ENCODE measurements at places on chromosomes 16 and 17.

DNA sequence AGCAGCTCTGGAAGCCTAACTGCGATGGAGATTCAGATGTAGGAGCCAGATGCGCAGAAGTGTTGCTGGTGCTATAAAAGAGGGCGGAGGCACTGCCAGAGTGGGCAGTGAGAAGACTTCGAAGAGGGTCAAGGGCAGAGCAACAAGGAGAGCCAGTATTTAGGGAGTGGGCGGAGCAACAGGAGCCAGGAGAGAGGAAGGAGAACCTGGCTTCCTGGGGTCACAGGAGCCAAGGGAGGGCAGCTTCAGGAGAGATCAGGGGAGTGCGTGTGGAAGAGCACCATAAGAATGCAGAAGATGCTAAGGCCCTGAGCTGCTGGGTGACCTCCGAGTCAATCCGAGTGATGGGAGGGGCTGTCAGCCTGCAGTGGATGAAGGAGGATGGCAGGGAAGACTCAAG, 14.4 kb upstream of the MRPS23 start:
- no peak for DNase-seq

DNA sequence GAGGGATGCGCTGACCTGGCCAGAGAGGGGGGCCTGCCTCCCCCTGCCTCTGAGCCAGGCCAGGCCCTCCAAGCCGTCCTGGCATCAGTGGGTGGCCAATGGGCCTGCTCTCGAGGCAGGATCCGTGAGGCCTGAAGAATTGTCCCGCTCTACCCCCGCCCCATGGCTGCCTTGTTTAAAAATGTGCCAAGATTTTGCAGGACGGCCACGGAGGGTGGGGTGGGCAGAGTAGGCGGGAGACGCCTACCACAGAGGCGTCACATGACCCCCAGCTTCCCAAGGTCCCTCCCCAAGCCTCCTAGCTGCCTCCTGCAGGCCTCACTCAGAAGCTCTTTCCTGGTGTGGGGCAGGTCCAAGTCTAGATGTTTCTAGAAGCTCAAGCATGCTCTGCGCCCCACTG, 69.5 kb downstream of the ENGASE start:
- no peak for DNase-seq

DNA sequence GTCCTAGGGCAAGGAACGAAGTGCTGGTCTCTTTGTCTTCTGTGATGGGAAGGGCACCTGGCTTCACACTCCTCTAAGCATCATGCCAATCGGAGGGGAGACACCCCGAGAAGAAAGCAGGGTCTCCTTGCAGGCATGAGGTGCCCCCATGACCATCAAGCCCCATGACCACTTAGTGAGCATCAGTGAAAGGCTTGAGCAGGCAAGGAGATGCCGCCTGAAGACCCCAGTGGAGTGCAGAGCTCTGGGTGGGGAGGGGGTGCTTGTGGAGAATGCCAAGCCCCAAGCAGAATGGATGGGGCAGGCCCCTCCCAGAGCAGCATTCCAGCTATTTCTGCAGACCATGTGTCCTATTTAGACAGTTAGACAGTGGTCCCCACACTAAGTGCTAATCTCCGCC, 232.7 kb upstream of the TNRC6C start:
- DNase-seq, result no peak

GRCh38 chr17:63772801-63773271, 561 bp downstream of the CCDC47 start:
- DNase-seq, result no peak

- no peak for DNase-seq
These were observed 13.1 kb upstream of the C16orf87 start for GRCh38 chr16:46843898-46844642.

DNA sequence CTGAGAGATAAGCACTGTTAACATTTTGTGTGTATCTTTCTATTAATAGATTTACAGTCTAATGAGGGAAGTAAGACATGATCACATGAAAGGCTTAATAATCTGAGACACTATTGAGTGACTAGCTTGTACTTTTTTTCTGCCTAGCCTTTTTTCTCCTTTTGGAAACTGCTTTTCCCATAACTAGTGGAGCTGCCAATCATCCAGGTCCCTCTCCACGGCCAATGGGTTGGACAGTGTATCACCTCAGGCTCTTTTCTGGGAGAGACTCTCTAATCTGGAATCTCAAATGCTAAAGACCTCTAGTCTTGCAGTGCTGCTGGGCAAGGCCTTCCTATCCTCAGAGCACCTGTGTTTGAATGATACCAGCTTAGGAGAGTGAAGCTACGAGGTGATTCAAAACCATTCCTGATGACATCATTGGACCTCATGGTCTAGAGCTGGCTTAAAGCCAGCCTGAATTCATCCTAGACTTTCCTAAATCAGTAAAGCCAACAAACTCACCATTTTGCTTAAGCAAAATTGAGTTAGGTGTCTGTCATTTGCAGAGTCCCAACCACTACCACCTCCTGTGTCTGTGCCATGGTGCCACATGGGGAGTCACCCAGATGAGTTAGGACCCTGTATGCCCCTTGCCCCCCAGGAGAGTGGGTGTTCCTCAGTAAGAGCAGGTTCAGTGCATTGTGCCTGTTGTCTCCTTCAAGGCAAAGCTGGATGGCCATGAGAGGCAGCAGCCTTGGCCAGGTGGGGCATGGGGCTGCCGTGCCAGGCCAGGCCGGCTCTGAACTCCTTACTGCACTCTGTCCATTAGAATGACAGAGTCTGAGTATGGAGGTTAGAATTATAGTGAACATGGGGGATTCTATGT, 62.9 kb downstream of the SPECC1 start:
- DNase-seq, result no peak

DNA sequence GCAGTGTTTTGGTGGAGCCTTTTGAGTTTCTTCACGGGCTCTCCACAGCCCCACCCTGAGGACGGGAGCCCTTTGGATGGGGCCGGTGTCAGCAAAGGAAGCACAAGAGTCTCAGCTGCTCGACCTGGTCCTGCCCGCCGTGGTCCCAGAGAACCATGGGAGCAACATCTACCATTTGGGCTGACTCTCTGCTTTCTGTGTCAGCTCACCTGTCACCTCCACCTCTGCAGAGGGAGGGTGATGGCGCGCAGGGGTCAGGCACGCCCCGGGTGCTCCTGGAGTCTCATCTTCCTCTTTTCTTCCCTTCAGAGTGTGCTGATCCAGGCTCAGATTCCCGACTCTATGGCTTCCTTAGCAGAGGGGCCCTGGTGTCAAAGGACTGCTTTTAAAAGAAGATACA, 171.7 kb downstream of the LAT start:
- DNase-seq, result no peak

DNA sequence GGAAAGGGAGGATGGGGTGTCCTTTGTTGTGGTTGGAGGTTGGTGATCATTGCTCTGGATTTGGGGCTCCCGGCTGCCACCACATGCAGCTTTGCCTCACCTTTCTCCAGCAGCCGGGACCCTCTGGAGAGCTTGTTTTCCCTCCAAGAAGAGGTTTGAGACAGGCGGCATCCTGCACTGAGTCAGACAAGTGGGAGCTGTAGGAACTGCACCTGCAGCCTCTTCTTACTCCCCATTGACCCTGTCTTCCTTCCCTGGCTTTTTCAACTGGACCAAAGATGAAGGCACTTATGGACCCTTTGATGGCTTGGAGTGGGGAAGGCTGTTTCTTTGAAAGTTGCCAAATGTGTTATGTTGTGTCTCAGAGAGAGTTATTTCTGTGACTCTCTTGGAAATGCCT, 16.6 kb downstream of the KCTD2 start:
- DNase-seq, result no peak

DNA sequence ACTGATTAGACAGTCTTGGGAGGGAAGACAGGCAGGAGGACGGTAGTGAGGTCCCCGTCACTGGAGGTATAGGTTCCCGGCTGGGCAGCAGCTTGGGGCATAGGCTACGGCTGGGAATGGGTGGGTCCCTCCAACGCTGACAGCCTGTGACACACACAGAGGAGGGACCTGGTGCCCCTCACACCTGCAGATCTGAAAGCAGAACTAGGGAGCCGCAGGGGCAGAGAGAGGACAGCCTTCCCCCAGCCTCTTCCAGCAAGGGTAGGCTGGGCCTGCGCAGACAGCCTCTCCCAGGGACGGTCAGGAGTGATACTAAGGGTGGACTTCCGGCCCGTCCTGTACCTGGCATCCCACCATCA, 2.0 kb downstream of the P2RX1 start:
- no peak for DNase-seq

DNA sequence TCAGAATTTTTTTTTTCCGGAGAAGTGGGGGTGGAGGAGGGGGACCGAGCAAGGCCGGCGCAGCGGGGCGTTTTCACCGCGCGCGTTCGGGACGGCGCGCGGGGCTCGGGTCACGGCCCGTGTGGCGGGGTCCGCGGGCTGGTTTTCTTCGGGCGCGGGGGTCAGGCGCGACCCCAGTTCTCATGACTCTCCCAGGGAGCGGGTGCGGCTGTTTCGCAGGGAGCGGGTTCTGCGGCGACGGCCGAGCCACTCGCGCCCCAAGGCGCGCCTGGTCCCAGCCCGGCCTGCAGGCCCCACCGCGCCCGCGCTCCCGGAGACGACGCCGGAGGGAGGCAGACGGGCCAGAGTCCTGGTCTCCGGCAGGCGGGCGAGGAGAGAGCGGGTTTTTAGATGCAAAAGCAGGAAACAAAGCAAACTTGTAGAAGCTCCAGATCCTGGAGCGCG, 1.0 kb downstream of the BAHCC1 start:
- DNase-seq, result no peak

- no peak for DNase-seq
These were observed 11.8 kb upstream of the PHF12 start for GRCh38 chr17:28963055-28963611.

- DNase-seq, result no peak
These were observed 100.4 kb downstream of the STX8 start for GRCh38 chr17:9475101-9475658.

DNA sequence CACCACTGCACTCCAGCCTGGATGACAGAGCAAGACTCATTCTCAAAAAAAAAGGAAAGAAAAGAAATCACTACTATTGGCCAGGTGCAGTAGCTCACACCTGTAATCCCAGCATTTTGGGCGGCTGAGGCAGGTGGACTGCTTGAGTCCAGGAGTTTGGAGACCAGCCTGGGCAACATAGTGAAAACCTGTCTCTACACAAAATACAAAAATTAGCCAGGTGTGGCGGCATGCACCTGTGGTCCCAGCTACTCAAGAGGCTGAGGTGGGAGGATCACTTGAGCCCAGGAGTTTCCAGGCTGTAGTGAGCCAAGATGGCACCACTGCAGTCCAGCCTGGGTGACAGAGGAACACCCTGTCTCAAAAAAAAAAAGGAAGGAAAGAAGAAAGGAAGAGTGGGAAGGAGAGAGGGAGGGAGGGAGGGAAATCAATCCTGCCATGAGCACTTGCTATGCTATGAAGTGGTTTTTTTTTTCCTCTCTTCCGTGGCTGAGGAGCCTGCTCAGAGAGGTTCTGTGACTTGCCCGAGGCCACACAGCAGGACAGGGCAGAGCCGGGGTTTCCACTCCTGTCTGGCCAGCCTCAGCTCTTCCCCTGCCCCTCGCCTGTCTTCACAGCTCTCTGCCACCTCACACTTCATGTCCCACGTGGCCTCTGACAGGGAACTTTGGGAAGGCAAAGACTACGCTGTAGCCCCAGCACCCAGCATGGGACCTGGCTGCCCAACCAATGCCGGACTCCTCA, 10.9 kb downstream of the GRIN2C start:
- DNase-seq, result no peak

DNA sequence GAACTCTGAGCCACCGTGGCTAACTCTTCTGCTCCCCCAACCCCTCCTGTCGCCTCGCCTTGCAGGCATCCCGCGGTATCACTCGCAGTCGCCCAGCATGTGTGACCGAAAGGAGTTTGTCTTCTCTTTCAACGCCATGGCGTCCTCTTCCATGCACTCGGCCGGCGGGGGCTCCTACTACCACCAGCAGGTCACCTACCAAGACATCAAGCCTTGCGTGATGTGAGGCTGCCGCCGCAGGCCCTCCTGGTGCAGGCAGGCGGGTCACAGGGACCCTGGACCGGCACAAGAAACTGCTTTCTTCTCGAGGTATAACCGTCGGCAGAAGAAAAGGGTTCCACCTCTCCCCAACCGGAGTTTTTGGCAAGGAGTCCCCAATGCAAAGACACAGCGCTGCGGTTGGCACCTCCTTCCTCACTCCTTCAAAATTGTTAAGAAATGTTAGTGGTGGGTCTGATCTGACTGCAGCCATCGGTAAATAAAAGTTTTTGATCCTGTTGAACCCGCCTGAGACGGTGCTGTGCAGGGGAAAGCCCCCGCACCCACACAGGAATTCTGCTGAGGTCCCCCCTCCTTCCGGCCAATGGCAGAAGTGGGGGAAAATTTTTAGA, 2.6 kb downstream of the FOXF1 start:
- DNase-seq, result no peak

DNA sequence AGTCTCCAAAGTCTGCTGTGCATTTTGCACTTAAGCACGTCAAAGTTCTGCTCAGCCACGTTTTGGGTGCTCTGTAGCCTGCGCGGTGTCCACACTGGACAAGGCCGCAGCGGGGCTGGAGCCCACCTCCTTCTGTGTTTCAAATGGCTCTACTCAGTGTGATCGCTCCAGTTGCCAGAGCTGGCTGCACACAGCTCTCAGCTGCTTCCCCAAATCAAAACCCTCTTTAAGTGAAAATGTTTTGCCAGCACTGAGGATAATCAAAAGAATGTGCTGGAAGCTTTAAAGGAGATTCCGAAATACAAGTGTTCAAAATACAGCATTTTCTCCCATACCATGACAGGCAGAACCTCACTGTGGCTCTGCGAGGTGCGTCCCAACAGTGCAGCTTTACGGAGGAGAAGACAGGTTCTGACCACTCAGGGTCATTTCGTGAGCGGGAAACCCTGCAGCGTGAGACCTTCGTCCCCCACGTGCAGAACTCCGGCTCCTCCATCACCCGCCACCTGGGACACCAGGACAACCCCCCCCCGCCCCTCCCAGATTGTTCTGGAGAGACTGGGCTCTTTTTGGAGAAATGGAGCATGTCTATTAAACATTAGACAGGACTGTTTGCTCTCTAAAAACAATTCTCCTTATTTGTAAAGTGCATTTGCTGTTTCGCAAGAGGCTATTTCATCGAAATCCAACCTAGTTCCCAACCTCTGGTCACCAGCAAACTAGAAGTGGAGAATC, 16.6 kb downstream of the TBC1D16 start:
- no peak for DNase-seq

DNA sequence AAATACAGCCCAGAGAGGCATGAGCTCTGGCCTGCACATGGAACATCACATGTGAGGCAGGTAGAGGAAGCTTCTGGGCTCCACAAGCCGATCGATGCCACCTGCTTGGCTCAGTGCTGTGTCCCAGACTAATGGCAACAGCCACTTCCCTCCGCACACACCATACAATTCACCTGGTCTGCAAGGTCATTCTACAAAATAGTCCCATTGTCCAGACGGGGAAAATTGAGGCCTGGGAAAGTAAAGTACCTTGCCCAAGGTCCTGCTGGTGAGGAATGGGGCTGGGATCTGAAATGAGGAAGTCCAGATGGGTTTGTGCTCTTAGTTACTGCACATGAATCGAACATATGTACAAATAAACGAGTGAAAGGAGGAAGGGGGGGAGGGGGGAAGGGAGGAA, 88.0 kb downstream of the LITAF start:
- no peak for DNase-seq
